HCT116 (cell line): ENCODE measurements at places on chromosomes 16 and 17.

- no peak for DNase-seq
These were observed 126.2 kb downstream of the PRKCB start for GRCh38 chr16:23962001-23962400.

GRCh38 chr16:87463722-87464690, 28.8 kb downstream of the ZCCHC14 start:
- no peak for DNase-seq

DNA sequence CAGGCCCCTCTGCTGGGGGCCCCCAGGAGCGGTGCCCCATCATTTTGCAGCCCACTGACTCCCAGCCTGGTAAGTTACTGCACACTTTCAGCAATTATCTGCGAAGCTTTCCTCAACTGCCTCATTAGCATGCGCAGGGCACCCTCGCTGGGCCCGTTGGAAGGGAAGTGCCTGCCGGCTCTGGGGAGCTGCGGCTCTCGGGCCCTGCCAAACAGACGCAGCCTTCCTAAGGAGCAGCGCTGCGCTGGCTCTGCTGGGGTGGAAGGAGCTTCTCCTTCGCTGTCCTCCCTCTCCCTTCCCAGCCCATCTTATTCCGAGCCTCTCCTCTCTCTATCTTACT, 71.0 kb downstream of the RBBP6 start:
- DNase-seq = no peak

GRCh38 chr17:43341715-43342588, 56.8 kb upstream of the ARL4D start:
- no peak for DNase-seq

DNA sequence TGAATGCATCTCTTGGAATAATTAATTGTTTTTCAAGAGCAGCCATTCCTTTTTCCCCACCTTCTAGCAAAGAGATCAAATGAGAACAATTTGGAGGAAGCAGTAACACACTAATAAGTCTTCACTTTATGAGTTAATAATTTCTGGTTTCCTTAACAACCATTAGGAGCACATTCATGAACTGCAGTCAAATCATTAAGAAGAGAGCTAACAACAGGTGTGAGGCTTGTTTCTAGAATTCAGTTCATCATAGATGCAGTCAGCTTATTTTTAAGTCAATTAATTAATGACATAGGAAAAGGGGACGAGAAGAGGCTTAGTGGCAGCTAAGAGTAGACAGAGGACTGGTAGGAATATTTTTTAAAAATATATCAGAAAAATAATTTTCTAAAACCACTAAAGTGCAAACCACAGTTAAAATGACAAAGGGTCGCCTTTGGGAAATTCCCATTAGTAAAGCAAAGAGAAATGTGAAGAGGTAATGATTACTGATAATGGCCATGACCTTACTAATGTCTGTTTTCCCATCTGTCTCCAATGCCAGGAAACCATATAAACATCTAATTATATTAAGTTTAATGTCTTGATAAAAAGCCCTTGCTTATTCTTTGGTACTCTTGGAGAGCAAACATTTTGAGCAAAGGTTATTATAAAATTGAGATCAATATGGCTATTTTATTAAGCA, 184.2 kb downstream of the KCNJ2 start:
- DNase-seq = no peak

DNA sequence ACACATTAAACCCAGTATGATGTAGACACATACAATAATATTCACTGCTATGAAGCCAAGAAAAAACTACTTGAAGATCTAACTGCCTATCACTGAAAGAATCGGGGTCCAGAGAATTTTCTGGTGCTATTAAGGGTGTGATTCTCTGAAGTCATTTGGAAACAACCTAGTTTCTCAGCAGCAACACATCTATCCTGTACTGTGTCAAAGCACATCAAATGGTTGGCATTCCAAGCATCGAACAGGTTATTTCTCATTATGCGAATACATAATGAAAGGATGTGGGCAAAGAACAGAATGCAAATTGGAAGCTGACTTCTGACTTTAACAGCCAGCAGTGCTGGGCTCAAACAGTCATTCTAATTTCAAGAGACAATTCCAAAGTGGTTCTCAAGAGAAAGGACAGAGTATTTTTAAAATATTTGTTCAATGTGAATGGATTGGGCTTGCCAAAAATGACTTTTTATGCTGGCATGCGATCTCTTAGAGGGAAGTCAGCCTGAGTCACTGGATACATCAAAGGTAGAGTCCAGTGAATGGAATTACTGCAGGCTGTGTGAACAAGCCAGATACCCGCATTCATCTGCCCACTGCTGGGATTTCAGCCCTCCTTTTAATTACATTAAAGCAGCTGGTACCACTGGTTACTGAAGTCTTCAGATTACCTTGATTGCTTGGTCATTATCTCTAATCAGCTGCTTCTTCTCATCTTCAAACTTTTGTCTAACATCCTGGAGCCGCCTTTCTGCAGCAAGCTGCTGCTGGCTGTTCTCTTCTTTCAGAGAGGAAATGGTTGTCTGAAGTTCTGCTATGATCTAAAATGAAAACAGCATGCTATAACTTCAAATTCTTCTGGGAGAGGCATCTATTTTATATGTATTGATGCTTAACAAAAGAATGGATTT, 181.2 kb upstream of the AXIN2 start:
- peak; percentile 70 for DNase-seq

GRCh38 chr17:77709594-77709993, 248.9 kb upstream of the TNRC6C start:
- no peak for DNase-seq

- no peak for DNase-seq
These were observed 23.8 kb downstream of the SDK2 start for GRCh38 chr17:73620414-73620813.

DNA sequence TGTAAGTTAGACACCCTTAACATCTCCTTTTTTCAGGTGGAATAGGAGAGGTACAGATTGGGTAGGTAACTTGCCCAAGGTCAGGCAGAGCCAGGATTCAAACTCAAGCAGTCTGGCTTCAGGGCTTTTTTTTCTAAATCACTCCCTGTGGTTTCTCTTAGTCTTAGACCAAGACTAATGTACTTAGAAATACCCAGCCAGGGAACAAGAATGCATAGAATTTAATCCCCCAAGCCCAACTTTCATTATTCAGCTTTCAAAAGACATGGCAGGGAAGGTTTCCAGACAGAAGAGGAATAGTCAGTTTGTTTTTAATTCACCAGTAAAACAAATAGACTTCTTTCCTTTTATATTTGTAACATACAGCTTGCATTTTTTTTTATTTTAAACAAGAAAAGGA, 305.2 kb upstream of the RBFOX1 start:
- DNase-seq = no peak

DNA sequence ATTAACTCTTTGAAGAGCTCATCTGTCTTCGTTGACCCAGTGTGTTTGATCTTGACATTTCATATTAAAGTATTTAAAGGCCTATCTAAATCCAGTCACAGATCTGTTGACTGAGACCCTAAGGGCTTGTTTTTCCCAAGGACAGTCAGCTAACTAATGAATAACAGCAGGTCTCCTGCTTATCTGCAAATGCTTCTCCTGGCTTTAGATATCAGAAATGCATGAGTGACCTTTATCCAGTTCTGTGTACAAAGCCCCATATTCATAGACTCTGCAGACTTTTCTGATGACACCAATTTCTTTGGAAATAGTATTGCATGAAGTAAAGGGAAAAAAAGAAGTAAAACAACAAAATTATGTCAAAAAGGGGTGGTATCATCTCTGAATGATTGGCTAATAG, 70.3 kb downstream of the YPEL2 start:
- DNase-seq = no peak
